ENCODE measurements at places on chromosomes 7 and 10.

GRCh38 chr10:111967116-111967515 lies 216.4 kb downstream of the GPAM start:
- DNase-seq = no peak

GRCh38 chr10:17497446-17498030 lies 43.1 kb upstream of the ST8SIA6 start:
- no peak for DNase-seq

DNA sequence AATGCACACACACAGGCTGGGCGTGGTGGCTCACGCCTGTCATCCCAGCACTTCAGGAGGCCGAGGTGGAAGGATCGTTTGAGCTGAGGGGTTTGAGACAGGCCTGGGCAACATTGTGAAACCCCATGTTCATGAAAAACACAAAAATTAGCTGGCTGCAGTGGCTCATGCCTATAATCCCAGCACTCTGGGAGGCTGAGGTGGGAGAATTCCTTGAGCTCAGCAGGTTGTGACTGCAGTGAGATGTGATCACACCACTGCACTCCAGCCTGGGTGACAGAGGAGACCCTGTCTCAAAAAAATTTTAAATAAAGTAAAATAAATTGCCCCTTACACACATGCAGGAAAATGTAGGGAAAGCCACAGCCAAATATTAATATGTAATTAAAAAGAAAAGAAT lies 44.1 kb downstream of the RNF32 start:
- no peak for DNase-seq

DNA sequence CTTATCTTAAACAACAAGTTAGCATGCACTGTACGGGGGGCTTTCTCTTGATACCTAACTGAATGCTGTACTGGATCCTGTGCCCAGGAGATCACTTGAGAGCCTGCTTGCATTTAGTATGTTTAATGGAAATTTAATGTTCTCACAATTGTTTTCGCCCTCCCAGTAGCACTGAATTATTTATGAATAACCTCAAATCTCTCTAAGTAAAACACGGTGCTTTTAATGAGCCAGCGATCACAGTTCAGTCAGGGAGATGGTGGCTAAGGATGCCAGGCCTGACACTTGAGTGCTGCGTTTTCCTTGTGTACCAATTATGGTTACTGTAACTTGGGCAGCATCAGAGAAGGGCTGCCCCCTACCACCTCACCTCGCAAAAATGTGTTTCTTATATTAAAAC lies 115.5 kb upstream of the ADARB2 start:
- no peak for DNase-seq
